ENCODE measurements at places on chromosomes 13 and 19.

DNA sequence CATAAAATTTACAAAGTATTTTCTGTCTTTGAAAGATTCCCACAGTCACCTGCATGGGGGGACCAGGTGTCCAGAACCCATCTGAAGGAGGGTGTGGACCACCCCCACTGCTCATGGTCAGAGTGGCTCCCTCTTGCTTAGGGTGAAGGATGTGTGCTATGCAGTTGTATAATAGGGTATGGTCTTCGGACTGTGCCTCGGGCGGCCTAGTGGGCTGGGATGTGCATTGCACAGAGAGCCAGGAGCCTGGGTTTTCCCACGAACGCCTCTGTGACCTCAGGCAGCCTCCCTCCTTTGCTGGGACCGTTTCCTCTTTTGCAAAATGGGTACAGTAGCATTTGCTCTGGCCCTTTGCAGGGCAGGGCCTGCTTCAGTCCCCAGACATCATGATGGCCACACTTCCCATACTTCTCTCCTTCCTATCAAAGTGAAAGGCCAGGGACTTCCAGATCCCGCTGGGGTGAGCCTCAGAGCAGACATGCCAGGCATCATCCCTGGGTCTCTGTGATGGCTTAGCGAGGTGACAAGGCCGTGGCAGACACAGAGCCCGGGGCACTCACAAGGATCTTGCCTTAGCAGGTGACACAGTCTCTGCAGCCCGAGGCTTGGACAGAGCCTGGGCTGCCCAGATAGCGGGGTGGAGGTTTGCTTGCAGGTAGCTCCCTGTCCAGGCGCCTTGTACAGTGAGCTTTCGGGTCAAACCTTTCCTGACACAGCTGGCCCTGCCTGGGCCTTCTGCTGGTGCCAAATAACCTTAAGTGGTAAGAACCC is 59.4 kb upstream of the ZNF536 start:
- DNase-seq = no peak

DNA sequence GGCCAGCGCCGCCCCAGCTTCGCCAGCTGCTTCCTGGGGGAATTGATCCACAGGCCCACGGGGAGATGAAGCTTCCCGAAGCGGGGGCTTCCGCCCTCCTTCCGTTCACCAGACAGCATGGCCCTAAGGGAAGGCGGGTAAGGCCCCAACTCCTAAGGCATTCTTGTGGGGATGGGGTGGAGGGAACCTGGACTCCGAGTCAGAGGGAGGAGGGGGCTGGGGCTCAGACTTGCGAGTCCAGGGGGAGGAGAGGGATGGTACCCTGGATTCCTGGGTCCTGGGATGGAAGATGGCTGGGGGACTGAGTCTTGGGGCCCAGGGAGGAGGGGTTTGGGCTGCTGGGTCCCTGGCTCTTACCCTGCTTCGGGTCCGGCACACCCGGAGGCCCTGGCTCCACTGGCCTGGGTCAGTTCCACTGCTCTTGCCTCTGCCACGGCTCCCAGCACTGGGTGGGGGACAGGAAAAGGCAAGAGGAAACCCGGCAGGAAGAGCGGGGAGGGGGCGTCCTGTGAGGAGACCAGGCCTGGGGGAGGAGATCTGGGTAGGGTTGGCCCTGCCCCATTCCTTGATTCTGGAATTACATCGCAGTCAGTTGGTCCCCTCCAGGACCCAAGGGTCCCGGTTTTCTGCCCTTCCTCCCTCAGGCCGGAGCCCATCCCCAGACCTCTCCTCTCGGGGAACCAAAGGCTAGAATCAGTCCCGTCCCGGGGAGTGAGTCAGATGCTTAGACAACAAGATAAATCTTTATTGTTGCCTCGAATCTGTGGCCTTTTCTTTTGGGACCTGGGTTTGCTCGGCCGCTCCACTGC is at the start of gene RASIP1:
RASIP1 (minus strand) TSS at position 447 of the 809 bp plus-strand sequence; CDS start at position 119, 328 bp downstream.
- DNase-seq = no peak

- DNase-seq = no peak
Observed at GRCh38 chr13:43475140-43475539, 311.6 kb downstream of the ENOX1 start.

GRCh38 chr19:6014551-6015135 is 36.7 kb upstream of the RANBP3 start:
- DNase-seq = no peak

DNA sequence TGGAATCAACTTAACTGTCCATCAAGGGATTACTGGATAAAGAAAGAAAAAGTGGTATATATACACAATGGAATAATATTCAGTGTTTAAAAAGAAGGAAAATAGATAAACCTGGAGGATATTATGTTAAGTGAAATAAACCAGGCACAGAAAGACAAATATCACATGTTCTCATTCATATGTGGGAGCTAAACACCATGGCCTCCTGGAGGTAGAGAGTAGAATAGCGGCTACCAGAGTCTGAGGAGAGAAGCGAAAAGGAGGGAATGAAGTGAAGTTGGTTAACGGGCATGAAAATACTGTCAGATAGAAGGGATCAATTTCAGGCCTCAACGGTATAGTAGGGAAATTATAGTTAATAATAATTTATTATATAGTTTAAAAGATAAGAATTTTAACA is 147.5 kb upstream of the OBI1 start:
- DNase-seq = no peak

GRCh38 chr13:20414546-20415305 is 110.9 kb downstream of the CRYL1 start:
- DNase-seq = no peak

GRCh38 chr13:109480011-109480955 is 306.1 kb downstream of the IRS2 start:
- no peak for DNase-seq

DNA sequence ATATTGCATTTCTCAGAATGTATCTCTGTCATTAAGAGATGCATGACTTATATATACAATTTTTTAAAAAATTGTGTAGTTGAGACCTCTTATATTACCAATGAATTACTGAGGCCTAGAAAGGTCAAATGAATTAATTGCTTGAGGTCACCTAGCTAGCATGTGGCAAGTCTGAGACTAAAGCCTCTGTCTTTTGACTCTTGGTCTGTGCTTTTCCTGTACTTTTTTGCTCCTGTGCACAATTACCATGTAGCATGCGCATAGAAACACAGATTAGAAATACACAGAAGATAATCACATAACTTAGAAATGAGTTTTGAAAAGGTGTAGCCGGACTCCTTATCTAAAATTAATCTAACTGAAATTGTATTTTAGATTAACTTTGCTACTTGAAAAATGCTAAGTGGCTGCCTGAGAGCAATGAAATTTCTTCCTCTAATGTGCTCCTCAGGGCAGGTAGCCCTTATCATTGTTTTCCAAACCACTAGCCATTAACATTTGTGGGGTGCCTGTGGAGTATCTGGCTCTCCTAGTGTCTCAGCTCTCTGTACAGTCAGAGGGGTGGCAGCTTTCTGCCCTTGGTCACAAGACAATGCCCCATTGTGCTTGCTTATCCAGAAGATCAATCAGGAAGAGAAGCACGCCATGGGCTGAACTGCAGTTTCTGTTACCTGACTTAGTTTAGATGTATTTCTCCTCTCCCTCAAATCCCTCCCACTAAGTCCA is 119.6 kb downstream of the RFC3 start:
- no peak for DNase-seq

DNA sequence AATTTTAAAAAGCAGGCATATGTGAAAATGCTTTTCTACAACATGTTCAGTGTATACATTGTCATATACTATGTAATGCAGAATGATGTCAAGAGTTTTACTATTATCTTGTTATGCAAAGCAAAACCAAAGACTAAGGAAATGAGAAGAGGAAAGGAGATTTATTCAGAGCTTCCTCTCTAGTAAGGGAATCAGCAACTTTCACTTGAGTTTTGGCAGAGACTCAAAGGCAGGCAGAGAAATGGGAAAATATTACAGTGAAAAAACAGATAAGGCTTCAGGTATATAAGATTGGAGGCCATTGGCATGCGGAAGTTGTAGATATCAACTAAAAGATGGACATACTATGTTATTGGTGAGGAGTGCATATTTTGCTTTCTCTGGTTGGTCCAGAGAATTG is 512.0 kb upstream of the PCDH20 start:
- no peak for DNase-seq

GRCh38 chr13:66264971-66265370 is 965.2 kb downstream of the PCDH9 start:
- DNase-seq = no peak

GRCh38 chr13:112053744-112054615 is 13.0 kb upstream of the SOX1 start:
- no peak for DNase-seq

GRCh38 chr13:85665286-85665685 is 133.9 kb downstream of the SLITRK6 start:
- no peak for DNase-seq

DNA sequence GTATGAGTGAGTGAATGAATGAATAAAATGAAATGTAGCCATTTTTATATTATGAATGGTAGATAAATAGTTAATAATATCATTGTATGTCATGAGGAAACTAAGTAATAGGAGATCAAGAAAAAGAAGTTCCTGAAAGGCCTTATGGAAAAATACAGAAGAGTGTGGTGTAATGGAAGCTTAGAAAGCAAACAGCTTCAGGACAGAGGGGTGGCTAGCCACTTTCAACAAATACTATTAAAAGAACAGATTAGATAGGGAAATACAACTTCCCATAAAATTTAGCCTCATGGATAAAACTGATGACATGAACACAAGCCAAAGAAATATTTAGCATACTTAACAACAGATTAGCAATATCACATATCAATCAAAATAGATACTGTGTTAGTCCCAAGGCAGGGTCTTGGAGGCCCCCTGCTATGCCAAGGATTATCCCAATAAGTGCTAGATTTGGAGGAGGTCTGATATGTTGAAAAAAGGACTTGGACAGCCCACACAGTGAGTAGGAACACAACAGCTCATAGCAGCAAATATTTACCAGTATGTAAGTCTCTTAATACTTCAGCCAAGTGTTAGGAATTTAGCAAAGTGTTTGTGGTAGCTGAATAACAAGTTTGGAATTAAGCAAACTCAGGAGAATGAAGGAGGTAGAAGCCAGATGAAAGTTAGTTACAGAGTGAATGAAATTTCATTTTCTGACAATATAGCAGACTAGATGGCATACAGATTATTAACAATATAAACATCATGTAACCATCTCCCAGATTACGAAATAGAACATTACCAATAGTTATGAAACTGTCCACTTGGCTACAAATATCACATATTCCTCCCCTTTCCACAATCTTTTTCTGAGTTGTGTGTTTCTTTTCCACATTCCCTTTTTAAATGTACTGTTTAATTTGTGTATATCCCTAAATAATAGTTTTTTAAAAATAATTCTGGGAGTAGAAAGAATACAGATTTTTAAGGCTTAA is 1632.0 kb downstream of the PCDH9 start:
- peak; percentile 53 for DNase-seq

DNA sequence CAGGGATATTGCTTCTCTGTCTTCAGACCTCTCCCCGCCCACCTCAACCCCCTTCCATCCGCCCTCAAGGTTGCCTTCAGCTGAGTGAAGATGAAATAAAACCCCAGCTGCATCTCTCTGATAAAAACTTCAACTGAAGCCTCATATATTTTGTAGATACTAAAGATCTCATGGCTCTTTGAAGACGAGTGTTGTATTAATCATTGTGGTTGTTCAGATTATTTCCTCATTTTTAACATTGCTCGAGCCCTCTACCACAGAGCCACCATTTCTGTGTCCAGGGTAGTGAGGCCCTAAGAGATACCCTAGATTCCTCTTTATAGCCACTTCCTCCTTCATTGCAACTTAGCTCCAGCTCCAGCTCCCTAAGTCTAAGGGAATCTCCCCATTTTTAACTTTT is 312.8 kb upstream of the ZNF507 start:
- DNase-seq = no peak

- DNase-seq = no peak
Observed at GRCh38 chr19:29624489-29625185, 18.6 kb downstream of the POP4 start.

- peak; percentile 79 for DNase-seq
Observed at GRCh38 chr13:27599845-27600553, 20.3 kb downstream of the LNX2 start.

DNA sequence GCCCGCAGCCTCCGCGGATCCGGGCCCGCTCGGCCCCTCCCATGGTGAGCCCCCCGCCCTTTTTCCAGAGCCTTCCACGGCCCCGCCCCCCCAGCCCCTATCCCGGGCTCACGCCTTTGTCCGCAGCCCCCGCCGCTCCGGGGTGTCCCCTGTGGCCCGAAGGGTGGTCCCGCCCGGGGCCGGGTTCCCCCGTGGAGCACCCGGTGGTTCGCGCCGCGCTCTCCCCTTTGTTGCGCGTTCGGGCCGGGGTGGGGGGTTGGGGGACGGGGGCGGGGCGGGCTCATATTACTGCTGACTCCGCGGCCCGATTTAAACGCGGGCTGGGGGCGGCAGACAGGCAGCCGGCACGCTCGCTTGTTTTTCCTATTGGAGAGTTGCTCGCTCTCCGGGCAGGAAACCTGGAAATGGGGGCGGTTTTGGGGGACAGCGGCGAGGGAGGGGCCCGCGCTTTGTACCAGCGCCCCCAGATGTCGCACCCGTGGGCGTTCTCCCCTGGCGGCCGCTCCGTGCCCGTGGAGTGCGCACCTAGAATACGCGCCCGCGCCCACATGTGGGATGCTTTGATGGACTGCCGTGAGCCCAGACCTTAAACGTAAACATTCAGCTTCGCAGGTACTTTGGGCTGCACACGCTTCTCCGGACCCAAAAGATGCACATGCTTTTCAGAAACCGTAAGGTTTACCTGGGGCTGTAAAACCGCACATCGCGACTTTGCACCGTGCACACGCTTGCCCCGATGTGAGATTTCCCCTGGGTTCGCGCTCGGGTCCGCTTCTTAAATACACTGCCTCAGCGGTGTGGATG is 699 bp downstream of the PTOV1 start:
- no peak for DNase-seq

DNA sequence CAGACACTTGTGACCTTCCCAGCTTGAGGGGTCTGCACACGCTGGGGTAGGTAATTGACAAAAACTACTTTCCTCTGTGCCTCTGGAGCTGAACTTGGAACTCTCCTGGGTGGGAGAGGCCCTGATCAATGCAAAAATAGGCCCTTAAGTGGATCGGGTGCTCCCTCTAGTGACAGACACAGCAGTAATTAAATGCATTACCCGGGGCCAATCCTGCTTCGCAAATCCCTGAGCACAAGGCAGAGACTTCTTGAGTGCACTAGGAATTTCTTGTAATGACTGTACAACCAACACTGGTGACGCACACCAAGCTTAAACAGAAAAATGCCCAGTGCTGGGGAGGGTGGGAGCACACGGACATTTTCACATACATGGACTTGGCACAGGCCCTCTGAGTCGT is 10.6 kb upstream of the UBE2S start:
- peak; percentile 90 for DNase-seq

GRCh38 chr19:2798733-2799132 is 13.4 kb downstream of the THOP1 start:
- peak; percentile 59 for DNase-seq

DNA sequence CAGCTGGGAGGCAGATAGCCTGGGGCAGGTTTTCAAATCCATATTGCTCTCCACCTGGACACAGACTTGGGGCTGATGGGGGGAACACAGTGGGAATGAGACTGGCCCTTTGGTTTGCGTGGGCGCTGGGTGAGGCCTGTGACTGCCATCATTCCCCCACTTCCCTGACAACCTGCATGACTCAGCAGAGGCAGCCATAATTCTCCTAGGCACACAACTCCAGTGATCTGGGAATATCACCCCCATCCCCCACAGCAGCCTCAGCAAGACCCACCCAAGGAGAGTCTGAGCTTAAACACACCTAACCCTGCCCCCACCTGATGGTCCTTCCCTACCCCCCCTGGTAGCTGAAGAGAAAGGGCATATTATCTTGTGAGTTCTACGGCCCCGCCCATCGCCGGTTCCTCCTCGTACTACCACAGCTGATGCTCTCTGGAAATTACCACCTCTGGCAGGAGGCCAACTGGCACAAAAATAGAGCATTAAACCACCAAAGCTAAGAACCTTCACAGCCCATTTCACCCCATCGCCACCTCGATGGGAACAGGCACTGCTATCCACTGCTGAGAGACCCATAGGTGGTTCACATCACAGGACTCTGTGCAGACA is 71.0 kb downstream of the RNF17 start:
- no peak for DNase-seq
